ENCODE measurements at places on chromosomes 4 and X. TPM values are rescaled to one million over a fixed set of nuclear protein-coding genes. Genes with fewer than 3 reads are reported as not detected.

GRCh38 chr4:30801876-30802275 is 81.7 kb downstream of the PCDH7 start:
- DNase-seq, result no peak

The STK32B gene
- not detected for total RNA-seq

The CLDN22 gene
- total RNA-seq, result not detected

GRCh38 chr4:178752954-178753525 is 1310.8 kb upstream of the AGA start:
- DNase-seq, result no peak

The TRPC3 gene
- 0.94 TPM for total RNA-seq

- no peak for DNase-seq
Measured at GRCh38 chr4:140122891-140123290, 31.1 kb downstream of the MAML3 start.

DNA sequence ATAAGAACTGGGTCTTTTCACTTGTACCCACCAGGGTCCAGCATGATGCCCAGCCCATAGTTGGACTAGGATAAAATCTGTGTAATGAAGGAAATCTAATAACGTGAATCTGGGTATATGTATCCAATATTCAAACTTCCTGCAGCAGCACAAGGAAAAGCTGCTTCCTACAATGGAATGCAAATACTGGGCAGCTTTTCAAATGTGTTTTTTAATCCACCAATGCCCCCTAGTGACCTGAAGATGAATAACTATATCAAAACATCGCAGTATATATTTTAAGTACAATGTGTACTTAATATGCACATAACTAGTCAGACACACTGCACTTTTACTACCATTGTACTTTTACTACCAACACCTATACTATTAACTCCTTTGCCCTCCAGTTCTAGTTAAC is 5.3 kb downstream of the APOO start:
- peak; percentile 16 for DNase-seq

DNA sequence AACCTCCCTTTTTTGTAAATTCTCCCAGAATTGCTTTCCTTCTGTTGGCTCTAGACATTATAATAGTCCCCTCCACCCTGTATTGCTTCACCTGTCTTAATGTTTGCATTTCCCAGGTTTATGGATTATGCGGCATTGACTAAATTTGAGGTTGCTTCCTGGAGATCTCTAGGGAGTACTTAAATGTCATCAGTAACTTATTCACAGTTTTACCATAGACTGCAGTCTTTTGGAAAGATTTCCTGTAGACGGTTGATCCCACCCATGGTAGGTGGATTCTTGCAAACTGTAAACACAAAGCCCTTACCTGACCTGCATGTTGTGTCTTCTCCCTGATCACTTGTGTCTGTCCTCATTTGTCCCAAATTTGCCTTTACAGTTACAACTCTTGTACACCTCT is 6.2 kb upstream of the NOX1 start:
- no peak for DNase-seq

- no peak for DNase-seq
Measured at GRCh38 chrX:3621414-3621813, 92.0 kb downstream of the PRKX start.

DNA sequence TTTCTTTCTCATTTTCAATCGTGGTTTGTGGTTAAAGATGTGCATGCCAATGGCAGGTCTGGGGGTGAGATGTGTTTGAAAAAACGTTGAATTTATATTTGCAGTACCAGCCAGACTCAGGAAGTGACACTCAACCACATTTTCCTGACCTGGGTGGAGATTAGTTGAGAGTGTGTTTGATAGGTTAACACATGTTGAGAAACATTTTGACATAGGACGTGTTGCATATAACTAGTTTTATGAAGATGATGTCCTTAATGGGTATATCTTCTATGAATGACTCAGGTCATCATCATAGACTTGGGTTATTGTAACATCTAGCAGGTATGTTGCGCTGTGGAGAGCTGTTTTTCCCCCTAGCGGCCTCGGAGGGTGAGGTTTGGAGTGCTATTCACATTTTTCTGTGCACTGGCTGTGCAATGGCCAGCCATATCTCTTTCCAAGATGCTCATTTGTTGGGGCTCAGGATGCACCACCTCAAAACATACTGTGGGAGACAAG is 21.7 kb upstream of the CD38 start:
- peak; percentile 88 for DNase-seq

- DNase-seq, result no peak
Measured at GRCh38 chrX:84168095-84168494, 19.9 kb downstream of the RPS6KA6 start.

- DNase-seq, result no peak
Measured at GRCh38 chrX:133929836-133930464, 55.4 kb downstream of the GPC3 start.

The CLIC2 gene
- total RNA-seq, result 0.48 TPM

DNA sequence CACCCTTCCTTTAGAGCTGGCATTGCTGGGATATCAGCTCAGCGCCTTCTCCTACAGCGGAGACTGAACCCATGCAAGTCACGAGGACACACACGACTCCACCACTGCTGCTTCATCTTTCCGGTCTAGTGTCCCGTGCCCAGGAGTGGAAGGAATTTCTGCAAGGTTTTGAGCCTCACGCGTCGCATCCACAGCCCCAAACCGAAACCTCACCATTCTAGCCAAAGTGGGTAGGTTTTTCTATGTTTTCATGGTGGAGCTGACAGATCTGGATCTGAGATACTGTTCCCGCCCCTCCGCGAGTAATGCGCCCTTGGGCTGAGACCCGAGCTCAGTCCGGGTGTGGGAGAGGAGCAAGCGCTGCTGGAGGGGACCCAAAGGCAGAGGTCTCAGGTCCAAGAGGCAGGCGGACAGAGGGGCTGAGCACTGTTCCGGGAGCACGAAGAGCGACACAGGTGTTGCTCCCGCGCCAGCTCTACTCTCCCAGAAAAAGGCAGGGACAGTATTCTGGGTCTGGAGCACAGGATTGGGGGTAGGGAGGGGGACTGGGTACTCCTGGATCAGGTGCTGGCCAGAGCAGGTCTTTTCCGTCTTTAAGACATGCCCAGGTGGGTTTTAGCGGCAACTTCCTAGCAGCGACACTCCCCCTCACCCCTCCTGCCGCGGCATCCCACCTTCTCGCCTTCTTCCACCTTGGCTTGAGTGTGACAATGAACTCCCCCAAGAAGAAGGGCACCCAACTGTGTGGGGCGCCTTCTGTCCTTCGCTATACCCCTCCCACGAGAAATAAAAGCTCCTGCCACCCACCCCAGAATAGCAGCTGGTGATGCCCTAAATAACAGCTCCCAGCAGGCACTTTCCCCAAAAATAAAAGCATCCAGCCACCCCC is 1.8 kb downstream of the EPHA5 start:
- no peak for DNase-seq

- no peak for DNase-seq
Measured at GRCh38 chr4:165839615-165840333, 33.3 kb upstream of the TLL1 start.

DNA sequence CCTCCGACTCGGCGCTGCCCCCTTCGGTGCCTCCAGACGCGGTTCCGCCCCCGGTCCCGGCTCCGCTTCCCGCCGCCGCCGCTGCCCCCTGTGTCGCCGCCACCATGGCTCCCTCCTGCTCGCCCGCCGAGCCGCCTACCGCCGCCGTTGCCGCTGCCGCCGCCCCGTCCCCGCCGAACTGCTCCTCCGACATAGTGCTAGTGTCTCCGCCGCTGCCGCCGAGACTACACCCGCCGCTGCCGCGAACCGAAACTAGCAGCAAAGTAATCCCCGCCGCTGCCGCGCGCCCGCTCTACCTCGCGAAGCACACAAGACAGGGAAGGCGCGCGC is 340 bp downstream of the HNRNPD start:
- no peak for DNase-seq

The CABS1 gene
- total RNA-seq, result not detected

- no peak for DNase-seq
Measured at GRCh38 chrX:24619647-24620046, 27.5 kb downstream of the PCYT1B start.

DNA sequence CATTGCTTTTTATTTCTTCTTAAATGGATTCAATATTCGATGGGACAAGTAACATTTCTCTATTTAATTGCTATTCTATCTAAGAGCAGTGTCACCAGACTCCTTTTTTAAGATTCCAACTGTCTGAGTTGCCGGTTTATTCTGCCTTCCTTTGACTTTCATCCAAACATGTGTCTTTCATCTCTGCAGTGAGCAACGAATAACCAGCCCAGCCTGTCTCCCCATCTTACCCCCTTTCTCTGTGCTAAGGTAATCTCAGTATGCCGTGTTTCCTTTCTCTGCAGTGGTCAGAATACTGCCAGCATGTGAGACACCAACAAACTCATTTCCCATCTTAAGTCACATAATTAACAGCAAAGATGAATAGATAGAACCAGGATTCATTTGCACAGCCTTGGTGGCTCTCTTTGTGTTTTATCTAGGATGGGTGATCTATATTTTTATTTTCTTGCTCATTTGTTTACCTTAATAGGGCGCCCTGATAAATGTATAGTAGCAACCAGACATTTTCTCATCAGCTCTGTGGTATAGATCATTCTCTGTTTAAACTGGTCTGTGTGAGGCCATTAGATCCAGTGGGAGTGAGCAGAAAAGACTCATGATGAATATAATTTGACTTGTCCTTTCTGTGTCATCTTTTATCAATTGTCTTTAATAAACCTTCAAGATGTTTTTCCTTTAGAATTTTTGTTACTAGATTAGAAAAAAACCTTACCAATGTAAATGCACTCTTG is 394.8 kb upstream of the IGFBP7 start:
- no peak for DNase-seq

DNA sequence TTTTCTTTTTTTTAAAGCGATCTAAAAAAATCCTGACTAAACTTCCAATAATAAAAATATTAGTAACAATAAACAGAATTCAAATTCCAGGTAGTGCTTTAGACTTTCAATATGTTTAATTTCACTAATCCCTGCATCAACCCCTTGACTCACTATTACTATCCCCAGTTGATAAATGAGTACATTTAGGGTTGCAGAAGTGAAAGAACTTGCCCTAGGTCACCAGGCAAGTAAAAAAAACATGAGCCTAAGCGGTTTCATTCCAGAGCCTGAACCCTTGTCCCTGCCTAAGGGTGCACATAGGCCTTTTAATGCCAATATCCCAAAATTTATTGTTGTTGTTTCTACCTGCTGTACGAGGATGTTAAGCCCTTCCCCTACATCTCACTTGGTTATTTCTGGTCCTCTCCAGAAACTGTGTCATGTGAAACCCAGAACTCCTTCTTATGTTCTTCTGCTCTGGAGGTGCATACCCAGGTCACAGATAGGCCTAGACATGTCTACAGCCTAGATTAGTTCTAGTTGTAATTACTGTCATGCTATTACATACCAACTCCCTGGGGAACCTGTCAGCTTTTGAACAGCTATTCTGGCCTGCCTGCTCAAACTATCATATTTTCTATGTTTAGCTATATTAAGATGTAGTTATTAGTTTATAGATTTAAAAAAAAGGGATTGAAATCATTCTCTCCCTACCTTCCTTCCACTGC is 244.5 kb upstream of the PITX2 start:
- DNase-seq, result no peak

DNA sequence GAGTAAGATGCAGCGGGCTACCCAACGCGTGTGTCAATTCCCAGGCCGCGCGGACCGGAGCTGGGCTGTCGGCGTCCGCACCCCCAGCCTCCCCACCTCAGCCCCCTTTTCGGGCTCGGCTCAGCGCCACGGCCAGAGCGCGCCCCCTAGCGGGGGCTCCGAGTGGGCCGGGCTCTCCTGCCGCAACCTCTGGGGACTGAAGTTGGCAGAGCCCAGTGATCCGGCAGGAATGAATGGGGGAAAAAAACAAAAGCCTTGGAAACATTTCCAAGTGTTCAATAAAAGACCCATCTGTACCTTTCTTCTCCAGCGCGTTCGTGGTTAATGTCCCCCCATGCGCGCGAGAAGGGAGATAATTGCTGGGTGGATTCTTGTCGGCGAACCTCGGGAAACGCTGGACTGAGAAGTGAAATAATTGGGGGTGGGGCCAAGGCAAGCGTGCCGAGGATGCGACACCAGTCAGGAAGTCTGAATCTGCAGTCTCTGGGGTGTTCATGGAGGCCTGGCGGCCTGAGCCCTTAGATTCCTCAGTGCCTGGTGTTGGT is 5.2 kb upstream of the ARX start:
- peak; percentile 18 for DNase-seq

DNA sequence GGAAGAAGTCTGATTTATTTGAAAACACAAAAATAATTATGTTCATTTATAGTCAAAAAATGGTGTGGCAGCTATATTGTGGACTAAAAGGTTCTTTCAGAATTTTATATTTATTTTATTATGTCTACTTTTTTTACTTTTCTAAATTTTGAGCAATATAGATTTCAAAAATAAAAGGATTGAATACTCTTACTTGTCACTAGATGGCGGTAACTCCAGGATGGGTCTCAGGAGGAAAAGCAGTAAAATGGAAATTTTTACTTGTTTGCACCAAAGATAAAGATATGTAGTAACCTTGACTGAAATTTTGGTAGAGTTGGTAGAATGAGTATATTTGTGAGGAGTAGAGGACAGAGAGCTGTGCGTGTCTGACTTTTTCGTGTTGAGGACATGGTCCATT is 14.5 kb upstream of the DACH2 start:
- no peak for DNase-seq

The AKAP4 gene
- total RNA-seq, result not detected

The SLC4A4 gene
- 1.5 TPM for total RNA-seq

DNA sequence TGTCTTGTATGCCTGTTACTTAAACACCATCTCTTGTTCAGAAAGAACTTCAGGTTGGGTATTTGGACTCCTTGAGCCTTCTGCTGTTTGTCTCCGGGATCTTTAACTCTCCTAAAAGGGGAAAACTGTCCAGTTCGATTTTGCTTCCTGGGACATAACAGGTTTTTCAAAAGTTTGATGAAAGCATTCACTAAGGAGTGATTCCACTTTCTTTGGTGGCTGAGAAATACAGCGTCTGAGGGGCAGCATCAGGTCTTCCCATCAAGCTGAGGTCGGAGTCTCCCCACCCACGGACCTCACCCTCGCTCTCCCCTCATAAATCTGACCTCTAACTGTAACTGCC is 1.4 kb downstream of the AFAP1 start:
- no peak for DNase-seq

- DNase-seq, result peak; percentile 7
Measured at GRCh38 chr4:88054901-88055300, 47.5 kb downstream of the PKD2 start.

The EVC gene
- 0.69 TPM for total RNA-seq

GRCh38 chrX:6067600-6067999 is 161.1 kb downstream of the NLGN4X start:
- DNase-seq, result no peak

GRCh38 chrX:105869701-105870100 is 47.4 kb downstream of the NRK start:
- no peak for DNase-seq

The UVSSA gene
- 23.0 TPM for total RNA-seq

GRCh38 chr4:53161051-53161786 is 204.6 kb downstream of the SCFD2 start:
- no peak for DNase-seq

The GUCY1B1 gene
- 0.29 TPM for total RNA-seq

DNA sequence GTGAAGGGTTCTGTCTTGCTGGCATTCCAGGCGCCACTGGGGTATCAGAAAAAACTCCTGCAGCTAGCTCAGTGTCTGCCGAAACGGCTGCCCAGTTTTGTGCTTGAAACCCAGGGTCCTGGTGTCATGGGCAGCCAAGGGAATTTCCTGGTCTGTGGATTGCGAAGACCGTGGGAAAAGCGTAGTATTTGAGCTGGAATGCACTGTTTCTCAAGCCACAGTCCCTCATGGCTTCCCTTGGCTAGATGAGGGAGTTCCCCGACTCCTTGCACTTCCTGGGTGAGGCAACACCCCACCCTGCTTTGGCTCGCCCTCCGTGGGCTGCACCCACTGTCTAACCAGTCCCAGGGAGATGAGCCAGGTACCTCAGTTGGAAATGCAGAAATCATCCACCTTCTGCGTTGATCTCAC is 40.1 kb downstream of the NOP14 start:
- no peak for DNase-seq

GRCh38 chr4:100177855-100178254 is 12.4 kb downstream of the DDIT4L start:
- DNase-seq, result no peak

The REELD1 gene
- 0.08 TPM for total RNA-seq

Measured in activated CD4-positive, alpha-beta T cell treated with anti-CD3 and anti-CD28 coated beads, Interleukin-2, amount 10 ng/mL, durations not matched to agents 7 days and 5 days (primary cell).